Dermis blood vessel endothelial cell (primary cell): ENCODE measurements at places on chromosomes 11 and 22. TPM values are rescaled to one million over a fixed set of nuclear protein-coding genes. Genes with fewer than 3 reads are reported as not detected.

Gene MAPK8IP1
- 2.2 and 3.1 TPM in 2 replicates for total RNA-seq

GRCh38 chr22:38964989-38965388, 7.6 kb downstream of the APOBEC3A start:
- no peak for DNase-seq

DNA sequence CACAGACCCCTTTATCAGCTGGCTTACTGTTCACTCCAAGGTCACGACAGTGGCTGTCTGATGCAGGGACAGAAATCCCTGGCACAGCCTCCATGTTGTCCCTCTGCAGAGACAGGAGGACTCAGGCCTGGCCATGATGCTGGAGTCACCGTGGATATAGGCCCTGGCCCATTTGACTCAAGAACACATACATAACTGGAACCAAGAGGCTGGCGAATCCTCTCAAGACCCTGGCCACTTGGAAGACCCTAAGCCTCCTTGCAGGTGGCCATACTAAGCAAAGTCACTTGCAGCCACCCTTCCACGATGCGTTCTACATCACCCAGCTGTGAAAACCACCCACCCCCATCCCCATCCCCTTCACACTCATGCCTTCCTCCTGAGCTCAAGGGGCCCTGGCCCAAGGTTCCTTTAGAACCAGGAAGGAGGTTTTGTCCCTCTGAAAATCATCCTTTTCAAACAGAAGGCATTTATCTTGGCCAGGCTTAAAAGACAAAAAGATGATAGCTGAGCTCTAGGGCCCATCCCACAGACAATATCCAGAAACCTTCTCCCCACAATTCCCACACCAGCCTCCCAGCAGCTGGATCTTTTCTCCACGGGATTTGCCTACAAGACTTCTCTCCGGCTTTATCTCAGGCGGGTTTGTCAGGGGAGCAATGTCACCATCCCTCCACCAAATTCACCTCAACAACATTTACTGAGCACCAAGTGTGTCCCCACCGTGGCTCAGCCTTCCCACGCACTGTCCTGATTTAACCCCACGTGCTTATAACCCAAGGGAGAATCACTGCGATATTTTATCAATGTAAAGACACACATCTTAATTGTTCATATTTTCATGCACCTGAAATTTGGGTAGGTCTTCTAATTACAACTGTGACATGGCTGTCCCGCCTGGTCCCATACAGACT, 123.4 kb upstream of the SERPIND1 start:
- DNase-seq: no peak

- DNase-seq: no peak
Measured at GRCh38 chr11:106745941-106746340, 272.3 kb downstream of the GUCY1A2 start.

Gene ANO5
- under 0.01 and 0.09 TPM in 2 replicates for total RNA-seq

DNA sequence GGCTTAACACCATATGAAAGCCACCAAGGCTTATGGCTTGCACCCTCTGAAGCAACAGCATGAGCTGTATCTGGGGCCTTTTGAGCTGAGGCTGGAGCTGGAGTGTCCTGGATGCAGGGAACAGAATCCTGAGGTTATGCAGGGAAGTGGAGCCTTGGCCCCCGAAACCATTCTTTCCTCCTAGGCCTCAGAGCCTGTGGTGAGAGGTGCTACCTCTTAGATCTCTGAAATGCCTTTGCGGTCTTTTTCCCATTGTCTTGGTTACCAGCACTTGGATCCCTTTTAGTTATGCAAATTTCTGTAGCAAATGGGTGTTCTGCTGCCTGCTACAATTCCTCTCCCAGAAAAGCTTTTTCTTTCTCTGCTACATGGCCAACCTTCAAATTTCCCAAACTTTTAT, 72.7 kb upstream of the CLPB start:
- DNase-seq: no peak

- no peak for DNase-seq
Measured at GRCh38 chr22:33563220-33563964, 356.9 kb downstream of the LARGE1 start.

Gene GLB1L2
- total RNA-seq: 0.17 and 0.60 TPM in 2 replicates
